ENCODE measurements at places on chromosomes 3 and 15.
A peak's percentile ranks its signal among the peaks of the same experiment; 100 is the strongest.

DNA sequence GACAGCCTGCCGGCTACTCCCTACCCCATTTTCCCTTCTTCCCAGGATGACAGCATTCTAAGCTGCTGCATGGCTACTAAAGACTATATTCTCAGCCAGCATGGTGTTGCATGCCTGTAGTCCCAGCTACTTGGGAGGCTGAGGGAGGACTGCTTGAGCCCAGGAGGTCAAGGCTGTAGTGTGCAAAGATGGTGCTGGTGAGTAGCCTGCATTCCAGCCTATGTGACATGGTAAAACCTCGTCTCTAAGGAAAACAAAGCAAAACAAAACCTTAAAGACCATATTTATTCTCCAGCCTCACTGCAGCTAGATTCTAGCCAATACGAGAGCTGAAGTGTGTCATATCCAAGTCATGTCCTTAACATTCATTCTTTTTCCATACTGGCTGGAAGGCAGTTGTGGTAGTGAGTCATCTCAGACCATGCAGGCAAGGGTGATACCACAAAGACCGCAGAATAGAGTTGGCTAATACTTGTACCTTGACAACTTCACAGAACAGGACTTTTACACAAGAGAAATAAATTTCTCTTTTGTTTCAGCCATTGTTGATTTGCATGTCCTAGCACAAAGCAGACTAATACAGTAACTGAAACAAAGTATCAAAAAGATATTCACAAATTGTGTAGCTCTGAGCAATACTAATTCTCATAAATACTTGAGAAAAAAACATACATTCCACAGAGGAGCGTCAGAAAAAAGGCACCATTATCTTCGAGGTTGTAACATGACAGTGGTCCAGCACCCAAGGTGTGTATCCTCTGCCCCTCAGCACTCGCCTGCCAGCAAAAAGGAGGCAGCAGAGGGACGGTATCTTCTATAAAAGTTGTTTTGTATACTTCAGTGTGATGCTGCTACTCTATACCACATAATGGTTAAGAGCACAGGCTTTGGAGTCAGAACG lies 14.8 kb downstream of the PBRM1 start:
- DNase-seq, result peak; percentile 92

GRCh38 chr15:96273317-96274086 lies 57.0 kb upstream of the NR2F2 start:
- no peak for DNase-seq

- DNase-seq, result no peak
Measured at GRCh38 chr3:100634493-100635272, 25.3 kb downstream of the ADGRG7 start.

DNA sequence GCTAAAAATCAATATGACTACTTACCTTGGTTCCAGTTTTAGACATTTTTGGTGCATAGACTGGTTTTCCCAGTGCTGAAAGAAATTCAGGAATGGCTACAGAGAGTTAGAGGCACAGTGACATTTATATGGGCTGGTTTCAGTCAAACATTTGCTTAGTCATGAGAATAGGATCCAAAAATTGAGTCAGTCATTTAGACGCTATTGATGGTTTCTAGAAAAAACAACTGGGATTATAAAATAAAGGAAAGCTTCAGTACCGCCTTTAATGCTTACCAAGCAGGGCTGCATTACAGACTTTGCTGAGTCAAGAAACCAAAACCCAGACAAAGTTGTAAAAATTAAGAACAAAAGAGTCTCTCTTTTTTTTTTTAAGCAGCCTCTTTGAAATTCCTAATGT lies at the start of gene CRYGS:
TSS of gene CRYGS (minus strand) at position 100 of the 400 bp plus-strand sequence. CDS start at position 46, 54 bp downstream.
- no peak for DNase-seq

DNA sequence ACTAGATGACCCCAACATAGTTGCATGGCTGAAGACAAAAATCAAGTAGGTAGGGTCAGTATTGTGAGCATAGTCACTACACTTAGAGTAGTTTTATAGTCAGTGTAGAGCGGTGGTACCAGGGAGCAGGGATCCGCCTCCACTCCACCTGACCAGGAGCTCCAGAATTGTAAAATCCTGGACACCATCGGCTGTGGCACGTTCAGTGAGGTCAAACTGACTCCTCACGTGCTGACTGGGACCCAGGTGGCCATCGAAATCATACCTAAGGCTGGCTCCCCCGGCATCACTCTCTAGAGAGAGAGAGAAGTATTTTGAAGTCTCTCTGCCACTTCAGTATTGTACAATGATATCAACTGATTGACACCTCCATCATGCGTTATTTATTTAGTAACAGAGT lies 59.7 kb upstream of the TAMM41 start:
- DNase-seq, result no peak

- DNase-seq, result no peak
Measured at GRCh38 chr3:121624147-121624899, 31.1 kb downstream of the FBXO40 start.

DNA sequence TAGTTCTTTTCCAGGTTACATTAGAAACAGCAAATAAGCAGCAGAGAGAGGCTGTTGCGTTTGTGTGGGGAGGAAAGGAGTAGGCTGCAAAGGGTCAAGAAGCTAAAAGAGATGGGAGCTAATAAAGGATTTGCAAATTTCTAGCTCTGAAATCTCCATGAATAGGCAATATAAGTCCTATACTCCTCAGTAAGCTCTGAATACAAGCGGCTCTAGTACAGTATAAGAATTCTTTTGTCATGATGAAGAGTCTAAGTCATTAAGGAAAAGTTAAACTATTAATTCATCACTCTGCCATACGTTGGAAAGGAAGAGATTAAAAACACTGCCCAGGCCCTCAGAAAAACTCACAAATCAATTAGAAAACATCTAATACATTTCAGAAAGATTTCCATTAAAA lies 59.3 kb downstream of the CEP152 start:
- no peak for DNase-seq

- no peak for DNase-seq
Measured at GRCh38 chr15:65029736-65030208, 333 bp upstream of the MTFMT start.

- DNase-seq, result no peak
Measured at GRCh38 chr3:111594205-111594604, 941 bp downstream of the ZBED2 start.

DNA sequence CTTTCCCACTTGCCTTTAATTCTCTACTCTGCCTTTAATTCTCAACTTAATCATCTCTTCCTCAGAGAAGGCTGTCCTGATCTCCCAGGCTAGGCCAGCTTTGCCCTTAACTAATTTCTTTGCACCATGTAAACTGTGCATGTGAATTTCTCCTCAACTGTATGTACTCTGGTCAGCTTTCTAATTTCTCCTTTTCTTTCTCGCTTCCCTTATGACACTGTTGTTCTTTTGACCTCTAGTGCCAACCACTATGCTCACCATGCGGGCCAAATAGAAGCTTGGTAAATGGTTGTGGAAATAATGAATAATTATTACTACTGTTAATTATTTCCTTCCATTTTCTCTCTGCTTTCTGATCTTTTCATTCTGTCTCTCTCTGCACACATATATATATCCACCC lies 269.0 kb upstream of the CRBN start:
- no peak for DNase-seq

- no peak for DNase-seq
Measured at GRCh38 chr3:46215810-46216414, 7.8 kb upstream of the CCR1 start.

GRCh38 chr3:143511174-143511879 lies 336.9 kb downstream of the SLC9A9 start:
- DNase-seq, result no peak

DNA sequence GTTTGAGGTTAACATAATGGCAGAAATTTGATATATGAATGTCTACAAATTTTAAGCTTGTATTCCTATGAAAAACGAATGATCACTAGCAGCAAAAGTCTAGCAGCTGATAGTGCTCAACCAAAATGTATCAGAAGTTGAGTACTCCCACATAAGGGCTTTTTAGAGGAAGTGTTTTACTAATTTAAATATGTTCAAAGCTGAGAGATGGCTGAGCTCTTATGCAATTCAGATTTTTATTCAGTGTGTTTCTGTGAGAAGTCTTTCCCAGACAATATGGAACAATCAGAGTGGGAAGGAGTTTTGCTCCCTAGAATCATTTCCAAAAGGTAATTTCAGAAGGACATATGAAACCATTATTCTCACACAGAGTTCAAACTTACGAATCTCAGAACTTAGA lies 327.0 kb downstream of the ZPLD1 start:
- no peak for DNase-seq

DNA sequence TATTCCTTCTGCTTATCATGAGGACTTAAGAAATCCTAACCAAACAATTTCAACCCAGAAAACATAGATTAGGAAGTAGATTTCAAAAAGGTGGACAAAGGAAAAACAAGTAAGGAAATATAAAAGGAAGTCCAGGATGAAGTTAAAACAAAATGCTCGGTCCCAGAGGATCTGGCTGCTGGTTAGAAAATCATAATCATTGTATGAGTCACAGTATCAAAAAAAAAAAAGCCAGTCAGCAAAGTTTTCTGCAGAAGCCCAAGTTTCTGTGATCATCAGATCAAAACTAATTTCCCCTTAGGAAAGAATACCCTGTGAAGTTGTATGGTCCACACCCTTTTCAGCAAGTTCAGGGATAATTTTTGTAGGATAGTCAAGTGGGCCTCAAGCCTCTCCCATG lies 43.0 kb upstream of the LRTM1 start:
- peak; percentile 12 for DNase-seq

- DNase-seq, result no peak
Measured at GRCh38 chr15:76495487-76495886, 158.9 kb downstream of the ISL2 start.

DNA sequence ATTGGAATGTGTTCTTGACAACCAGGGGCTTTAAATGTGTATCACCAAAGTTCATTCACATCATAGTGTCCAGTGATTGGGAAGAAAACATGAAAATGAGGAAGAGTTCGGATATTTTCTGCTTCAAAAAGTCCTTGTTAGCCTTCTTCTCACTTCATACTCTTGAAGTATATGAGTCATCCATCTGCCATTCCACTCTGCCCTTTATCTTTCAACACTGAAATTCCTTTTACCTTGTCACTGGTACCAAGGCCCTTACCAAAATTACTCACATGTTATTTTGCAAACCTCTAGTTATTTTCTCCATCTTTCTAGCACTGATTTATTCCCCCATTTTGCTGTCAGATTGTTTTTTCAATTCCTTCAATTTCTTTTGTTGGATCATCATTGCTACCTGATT lies 32.5 kb downstream of the OR5H15 start:
- no peak for DNase-seq

GRCh38 chr3:37461485-37462000 lies 287.2 kb upstream of the LRRFIP2 start:
- DNase-seq, result no peak

- no peak for DNase-seq
Measured at GRCh38 chr3:17420668-17421067, 321.8 kb downstream of the TBC1D5 start.

DNA sequence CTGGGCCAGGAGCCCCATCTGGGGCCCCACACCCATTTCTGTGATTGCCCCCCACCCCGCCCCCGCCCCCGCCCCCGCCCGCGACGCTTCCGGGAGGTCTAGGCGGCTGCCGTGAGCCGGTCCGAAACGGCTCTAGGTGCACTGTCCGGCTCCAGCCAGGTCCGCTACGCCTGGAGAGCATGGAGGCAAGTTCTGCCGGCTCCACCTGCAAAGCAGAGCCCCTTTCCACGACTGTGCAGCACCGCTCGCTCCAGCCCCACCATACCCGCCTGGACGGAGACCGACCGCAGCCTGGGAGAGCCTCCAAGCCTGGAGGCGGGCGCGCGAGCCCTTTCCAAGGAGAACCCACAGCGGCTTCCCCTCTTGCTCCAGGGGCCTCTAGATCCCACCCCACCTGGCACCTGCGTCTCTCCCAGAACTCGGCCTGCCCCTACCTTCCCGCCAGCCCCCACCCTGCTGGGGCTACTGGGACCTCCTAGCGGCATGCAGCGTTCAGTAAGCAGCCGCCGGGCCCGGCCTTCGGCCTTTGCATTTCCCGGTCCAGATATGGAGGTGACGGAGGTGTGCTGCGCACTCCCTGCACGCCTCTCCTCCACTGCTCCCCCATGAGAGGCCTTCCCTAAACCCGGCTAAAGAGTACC lies 66.2 kb downstream of the KLF13 start:
- no peak for DNase-seq

DNA sequence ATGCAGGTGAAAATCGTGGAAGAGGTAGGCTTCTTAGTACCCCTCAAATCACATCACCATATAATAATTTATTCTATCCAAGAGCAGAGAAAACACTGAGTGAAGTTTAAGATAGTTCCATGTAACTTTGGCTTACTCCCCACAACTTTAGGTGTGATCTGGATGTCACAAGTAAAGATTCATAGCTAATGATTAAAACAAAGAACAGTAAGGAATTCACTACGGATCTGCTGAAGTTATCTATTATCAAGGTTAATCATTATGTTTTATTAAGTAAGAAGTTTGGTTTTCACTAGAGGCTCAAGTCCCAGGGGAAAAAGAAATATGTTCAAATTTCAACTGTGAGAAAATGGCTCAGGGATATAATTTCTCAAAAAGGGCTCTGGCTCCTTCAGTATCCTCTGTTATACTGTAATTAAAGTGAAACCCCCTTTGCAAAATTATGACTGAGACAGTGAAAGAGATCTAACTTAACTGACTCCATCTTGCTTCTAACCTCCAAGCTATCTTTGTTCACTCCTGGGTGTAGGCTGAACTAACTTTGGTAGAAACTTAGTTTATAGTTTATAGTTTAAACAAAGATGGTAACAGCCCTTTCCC lies 17.1 kb downstream of the CD80 start:
- no peak for DNase-seq

- DNase-seq, result no peak
Measured at GRCh38 chr3:126983653-126984390, 907 bp downstream of the PLXNA1 start.

DNA sequence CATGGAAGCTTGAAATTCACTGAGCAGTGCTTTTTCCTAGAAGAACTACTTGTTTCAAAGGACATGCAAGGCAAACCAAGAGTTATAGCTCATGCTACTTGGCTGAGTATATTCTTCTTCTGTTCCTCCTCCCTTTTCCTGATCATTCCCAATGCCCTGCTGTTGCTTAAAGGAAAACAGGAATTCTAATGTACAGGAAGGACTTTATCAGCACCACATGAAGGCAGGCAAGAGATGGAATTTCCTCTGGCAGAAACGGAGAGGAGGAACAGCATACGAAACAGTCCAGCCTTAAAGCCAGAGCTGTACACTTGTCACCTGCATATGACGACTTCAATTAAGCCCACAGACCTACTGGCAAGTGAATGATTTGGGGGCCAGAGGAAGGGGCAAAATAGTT lies 15.7 kb downstream of the MEIS2 start:
- no peak for DNase-seq

GRCh38 chr3:186551387-186551786 lies 7.2 kb upstream of the CRYGS start:
- DNase-seq, result no peak

DNA sequence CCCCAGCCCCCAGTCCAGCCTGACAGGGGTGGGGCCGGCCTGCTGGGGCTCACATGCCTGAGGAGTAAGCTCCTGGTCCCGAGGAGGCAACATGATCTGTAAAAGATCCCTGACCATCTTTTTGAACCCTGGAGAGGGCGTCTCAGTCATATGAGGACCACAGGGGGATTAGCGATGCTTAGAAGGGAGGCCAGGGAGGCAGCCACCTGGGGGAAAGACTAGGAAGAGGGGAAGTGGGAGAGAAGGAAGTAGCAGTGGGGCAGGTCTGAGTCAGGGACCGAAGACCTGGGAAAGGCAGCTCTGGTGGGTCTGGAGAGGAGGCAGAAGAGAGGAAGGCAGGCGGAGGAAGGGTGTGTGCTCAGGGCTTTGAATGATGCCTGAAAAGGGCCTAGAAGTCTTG lies 18.9 kb downstream of the PIF1 start:
- DNase-seq, result no peak

- DNase-seq, result no peak
Measured at GRCh38 chr3:97838393-97838792, 16.6 kb downstream of the CRYBG3 start.
